ENCODE measurements at places on chromosomes 1 and 21.

DNA sequence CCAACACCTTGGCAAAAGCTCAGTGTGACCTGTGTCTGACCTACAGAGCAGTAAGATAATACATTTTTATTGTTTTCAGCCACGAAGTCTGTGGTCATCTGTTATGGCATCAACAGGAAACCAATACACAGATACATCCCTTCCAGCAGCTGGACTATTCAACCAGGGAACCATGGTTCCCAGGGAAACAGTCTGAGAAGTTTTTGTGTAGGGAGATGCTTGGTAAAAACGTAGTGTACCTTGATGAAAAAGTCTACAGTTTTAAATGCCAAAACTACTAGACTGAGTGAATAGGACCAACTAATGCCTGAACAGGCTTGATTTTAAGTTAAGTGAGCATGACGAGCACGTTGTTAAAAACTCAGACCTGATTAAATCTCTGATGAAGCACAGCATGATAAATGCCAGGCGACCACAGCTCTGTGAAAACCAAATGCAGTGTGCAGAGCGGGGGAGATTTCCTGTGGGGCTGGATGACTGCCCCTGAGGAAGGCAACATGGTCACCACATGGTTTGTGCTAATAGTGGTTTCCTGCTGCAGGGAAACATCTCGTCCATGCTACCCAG, 228.9 kb downstream of the TNR start:
- DNase-seq = no peak

GRCh38 chr1:11037740-11038182, 9.3 kb downstream of the MASP2 start:
- DNase-seq = peak; percentile 77

DNA sequence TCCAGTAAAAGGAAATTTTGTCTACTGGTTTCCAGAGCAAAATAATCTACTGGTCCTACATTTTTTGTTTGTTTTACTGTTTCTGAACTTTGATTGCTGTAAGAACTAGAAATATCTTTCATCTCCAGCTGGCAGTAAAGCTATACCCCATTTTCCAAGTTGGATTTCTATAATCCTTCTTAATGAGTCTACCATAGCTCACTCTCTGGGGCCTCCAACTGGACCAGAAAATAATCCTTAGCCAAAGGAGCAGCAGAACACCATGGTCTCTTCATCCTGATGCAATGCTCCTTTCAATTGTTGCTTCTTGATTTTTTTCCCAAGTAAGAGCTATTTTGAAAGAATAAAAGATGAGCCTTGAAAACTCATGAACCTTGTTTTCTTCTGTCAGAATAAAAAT, 110.0 kb upstream of the COL11A1 start:
- DNase-seq = no peak

GRCh38 chr1:47782414-47783166, 214.6 kb downstream of the TRABD2B start:
- no peak for DNase-seq

DNA sequence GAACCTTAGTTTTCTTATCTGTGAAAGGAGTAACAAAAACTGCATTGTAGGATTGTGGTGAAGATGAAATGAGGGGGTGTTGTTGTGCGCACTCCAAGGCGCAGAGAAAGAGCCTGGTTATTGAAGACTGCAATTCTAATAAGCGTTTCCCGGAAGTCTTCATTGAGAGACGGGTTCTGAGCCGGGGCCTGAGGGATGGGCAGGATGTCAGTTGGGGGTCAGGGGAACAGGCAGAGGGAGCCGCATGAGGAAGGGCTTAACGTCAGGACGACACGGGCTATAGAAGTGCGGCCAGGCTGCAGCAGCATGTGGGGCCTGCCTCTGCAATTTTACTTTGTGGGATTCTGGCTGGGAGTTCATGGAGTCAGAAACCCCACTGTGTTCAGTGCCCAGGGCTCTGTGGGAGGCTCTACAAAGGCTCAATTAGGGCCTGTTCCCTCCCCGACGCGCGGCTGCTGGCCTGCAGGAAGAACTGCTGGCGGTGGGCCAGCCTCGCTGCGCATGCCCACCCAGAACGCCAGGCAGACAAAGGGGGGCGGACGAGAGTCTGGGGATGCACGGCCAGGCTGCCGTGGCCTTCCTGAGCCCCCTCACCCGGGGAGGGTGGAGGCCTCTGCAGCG, 20.7 kb downstream of the TRIM62 start:
- DNase-seq = peak; percentile 35

- no peak for DNase-seq
Observed at GRCh38 chr1:23899070-23899469, 14.1 kb downstream of the CNR2 start.

DNA sequence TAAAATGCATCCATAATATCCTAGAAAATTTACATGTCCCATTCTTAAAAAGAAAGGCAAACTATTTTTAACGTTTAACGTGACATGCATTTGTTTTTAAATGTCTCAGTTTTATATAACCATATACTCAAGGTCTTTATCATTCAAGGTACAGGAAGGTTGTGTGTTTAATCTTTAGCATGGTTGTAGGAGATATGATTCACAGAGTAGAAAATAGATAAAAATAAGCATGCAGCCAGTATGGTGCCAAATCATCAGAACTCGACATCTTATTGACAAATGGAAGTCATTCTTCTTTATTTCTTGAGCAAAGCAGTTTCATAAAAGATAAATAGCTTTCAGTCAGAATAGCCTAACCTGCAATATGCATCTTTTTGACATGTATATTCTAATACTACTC, 51.0 kb downstream of the SAMSN1 start:
- DNase-seq = no peak

DNA sequence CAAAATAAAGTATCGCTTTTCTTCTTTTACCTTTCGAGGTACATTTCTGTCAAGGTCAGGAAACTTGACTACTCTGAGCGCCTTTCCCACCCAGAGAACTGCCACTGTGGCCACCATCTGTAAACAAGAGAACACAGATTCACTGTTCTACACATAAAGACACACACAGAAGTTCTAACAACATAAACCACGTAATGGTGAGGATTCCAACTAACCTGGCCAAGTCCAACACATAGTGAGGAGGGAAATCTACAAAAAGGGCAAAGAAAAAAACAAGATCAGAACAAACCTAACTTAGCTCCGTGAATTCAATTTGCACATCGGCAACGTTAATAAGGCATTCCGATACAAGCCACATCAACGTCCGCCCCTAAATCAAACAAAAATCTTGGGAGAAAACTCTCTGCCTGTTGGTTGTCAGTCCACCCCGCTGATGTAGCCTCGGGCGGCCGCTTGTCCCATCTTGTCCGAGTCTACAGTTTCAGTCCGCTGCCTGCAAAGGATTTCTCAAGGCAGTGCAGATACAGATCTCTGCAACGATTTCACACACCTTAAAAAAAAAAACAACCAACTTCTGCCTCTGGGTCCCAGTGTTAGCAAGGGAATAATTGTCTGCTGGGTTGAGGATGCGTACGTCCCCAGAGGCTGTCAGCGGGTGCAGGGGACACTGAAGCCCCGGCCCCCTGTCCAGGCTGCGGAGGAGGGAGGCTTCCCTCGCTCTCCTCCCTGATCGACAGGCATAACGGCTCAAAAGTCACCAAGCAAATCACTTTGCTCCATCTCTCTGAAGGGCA, 1.0 kb downstream of the SLC35D1 start:
- DNase-seq = no peak

GRCh38 chr1:116934586-116935207, 25.0 kb downstream of the PTGFRN start:
- DNase-seq = peak; percentile 12

- DNase-seq = no peak
Observed at GRCh38 chr1:53107570-53108322, 34.7 kb downstream of the SLC1A7 start.

- DNase-seq = no peak
Observed at GRCh38 chr1:211986628-211987254, 48.6 kb downstream of the INTS7 start.

GRCh38 chr1:181324797-181325616, 158.3 kb upstream of the CACNA1E start:
- no peak for DNase-seq

DNA sequence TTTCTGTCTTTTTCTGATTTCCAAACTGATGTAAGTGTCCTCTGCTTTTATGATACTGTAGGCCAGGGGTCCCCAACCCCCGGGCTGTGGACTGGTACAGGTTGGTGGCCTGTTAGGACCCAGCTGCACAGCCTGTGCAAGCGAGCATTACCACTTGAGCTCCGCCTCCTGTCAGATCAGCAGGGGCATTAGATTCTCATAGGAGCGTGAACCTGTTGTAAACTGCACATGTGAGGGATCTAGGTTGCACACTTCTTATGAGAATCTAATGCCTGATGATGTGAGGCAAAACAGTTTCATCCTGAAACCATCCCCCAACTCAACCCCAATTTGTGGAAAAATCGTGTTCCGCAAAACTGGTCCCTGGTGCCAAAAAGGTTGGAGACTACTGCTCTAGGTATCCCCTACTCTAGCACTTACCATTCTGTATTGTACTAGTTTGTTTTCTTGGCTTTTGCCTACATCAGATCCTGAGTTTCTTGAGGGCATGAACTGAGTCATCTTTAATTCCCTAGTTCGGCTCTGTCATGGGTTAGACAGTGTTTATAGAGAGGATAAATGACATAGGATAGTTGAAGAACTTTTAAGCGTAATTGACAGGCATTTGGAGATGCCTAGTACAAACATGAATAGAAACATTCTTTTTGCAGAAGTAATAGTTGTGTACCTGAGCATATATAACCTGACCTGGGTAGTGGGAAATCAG, 4.1 kb downstream of the ABCD3 start:
- no peak for DNase-seq

GRCh38 chr1:203624341-203624712, 2.3 kb upstream of the ATP2B4 start:
- no peak for DNase-seq

GRCh38 chr1:159991513-159991912, 37.5 kb upstream of the SLAMF9 start:
- no peak for DNase-seq

DNA sequence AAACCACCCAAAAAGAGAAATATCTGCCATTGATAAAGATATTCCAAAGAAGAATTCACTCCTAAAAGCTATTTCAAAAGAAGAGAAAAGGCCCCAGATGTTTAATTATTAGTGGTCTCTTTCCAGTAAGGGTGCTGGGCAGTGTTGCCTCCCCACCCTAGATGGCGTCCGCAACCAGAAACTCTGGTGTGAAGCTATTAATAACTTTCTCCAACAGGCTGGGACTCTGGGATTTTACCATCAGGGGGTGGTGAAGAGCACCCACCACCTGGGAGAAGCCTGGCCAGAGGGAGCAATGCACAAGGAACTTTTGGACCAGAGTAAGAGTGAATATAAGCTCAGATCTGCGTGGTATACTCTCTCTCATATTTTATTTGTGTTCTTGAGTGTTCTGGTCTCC, 115.4 kb upstream of the TIAM1 start:
- DNase-seq = no peak

- no peak for DNase-seq
Observed at GRCh38 chr1:101203820-101204540, 32.8 kb upstream of the S1PR1 start.

- DNase-seq = peak; percentile 16
Observed at GRCh38 chr1:3534803-3535637, 76.3 kb downstream of the MEGF6 start.

DNA sequence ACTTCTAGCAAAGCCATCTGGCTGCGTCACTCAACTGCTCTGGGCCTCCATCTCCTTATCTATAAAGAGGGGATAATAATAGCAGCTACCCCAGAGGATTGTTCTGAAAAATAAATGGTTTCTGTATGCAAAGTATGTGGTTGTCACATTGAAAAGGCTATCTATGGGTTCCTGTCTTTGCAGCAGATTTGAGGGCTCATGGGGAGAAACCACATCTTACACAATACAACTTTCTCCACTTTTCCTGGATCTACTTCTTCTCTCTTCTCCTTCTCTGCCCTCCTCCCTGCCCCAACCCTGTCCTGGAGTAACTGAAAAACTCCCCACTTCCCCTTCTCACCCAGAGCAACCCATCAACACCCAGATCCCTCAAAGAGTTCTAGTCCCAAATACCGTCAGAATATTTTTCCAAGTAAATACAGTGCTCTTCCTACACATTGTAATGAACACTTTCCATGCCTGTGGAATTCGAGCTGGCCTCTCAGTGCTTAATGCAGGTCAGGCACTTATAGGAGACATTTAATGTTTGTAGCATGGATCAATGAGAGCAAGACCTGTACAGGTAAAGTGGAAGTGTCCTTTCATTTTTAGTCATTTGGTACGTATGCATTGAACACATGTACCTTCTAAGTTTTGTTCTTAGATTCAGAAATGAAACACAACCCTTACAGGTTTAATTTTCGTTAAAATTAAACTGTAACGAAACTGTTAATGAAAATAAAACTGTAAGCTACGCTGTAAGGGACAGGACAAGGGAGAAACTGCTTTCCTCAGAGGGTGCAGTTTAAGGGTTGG, 131.9 kb downstream of the AK5 start:
- peak; percentile 12 for DNase-seq

DNA sequence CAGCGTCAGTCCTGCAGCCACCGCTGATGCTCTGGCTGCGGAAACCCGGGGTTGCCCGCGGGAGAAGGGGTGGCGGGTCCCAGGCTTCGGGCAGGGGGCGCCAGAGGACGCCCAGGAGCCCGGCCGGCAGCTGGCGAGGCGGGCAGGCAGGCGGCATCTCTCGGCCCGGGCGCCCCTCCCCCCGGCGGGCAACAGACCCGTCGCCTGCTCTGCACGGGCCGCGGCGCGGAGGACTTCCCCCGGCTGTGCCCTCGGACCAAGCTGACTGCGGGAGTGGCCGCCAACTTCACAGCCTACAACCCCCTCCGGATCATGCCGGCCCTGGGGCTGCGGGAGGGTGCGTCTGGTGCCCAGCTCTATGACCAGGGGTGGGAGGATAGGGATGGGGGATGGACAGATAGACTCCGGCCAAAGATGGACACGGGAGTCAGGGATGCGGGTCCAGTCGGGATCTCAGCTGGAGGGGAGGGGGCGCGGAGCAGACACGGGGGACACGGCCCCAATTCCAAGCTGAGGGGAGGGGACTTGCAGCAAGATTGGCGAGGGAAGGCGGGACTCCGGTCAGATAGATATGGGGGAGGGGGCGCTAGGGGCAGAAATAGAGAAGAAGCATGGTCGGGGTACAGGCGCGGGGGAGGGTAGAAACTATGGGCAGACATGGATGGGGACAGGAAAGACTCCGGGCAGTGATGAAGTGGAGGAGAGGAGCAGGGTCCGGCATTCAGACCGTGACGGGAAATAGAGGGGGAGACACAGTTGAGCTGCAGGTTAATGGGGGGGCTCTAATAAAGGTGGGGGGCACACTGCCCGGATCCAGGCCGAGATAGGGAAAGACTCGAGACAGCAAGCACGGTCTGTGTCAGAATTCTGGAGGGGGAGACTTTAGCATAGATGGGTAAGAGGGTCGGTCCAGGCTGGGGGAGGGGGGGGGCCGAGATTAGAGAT, 1.1 kb downstream of the ADGRB2 start:
- DNase-seq = peak; percentile 52

GRCh38 chr1:218481116-218481775, 136.1 kb downstream of the TGFB2 start:
- DNase-seq = no peak

GRCh38 chr1:37846647-37847339, 12.6 kb downstream of the MTF1 start:
- DNase-seq = no peak

DNA sequence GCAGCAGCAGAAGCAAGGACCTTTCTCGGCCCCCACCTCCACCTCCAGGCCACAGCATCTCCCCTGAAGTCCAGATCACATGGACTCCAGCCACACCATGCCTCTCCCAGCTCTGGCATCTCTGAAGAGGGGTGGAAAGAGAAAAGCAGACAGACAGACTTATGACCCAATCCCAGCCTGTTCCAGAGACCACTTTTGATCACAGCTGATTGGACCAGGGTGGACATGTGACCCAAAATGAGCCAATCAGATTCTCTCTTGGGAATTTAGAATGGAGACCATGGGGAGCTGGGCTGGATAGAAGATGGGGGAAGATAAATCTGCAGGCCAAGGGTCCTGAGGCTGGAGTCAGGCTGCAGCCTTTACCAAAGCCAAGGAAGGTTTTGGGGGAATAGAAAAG, 16.4 kb downstream of the HTR1D start:
- DNase-seq = no peak
